ENCODE measurements at places on chromosomes 3 and 15. TPM values are rescaled to one million over a fixed set of nuclear protein-coding genes. Genes with fewer than 3 reads are reported as not detected.

DNA sequence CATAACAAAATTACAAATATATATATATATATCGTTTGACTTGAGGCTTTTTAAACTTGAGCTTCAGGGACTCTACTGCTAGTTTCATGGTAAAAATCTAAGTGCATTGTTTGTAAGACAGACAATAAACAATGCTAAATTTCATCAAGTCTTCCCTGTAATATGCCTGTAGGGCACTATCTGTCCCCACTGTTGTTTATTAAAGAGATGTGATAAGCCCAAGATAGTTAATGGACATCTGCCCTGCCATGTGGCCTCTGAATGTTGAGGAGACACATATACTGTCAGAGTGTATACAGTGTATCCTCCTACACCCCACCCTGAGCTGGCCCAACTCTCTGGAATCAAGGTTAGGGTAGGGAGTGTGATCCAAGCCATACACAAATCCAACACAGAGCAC is 15.1 kb upstream of the EIF1B start:
- no peak for DNase-seq

DNA sequence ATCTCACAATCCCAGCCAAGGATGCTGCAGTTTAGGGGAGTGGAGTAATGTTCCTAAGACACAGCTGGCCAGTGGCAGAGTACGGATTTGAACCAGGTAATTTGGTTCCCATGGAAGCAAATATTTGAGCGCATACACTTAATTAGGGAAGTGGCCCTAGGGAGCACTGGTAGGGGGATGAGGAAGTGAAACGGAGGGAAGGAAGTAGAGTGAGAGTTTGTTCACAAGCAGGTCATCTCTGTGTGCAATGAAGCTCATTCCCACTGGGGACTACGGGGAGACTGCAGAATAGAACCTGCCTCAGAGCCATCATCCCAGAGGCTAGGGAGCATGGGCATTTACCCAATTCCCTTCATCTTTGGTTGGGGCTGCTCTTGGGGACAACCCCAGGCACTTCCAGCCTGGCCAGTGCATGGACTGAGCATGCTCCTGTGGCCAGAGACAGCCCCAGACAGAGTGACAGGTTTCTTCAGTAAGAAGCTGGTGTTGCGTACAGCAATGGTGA is 317.2 kb upstream of the PROK2 start:
- no peak for DNase-seq

- DNase-seq = no peak
Observed at GRCh38 chr3:126397610-126398422, 3.1 kb downstream of the CFAP100 start.

DNA sequence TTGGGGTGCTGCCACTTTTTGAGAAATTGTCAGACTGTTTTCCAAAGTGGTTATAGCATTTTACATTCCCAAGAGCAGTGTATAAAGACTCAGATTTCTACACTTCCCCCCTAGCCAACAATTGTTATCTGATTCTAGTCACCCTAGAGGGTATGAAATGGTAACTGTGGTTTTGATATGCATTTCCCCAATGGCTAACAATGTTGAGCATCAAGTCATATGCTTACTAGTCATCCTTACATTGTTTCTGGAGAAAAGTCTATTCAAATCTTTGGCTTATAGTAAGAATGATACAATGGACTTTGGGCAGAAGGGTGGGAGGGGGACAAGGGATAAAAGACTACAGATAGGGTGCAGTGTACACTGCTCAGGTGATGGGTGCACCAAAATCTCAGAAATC is 73.3 kb downstream of the CSNK1G1 start:
- DNase-seq = peak; percentile 48

DNA sequence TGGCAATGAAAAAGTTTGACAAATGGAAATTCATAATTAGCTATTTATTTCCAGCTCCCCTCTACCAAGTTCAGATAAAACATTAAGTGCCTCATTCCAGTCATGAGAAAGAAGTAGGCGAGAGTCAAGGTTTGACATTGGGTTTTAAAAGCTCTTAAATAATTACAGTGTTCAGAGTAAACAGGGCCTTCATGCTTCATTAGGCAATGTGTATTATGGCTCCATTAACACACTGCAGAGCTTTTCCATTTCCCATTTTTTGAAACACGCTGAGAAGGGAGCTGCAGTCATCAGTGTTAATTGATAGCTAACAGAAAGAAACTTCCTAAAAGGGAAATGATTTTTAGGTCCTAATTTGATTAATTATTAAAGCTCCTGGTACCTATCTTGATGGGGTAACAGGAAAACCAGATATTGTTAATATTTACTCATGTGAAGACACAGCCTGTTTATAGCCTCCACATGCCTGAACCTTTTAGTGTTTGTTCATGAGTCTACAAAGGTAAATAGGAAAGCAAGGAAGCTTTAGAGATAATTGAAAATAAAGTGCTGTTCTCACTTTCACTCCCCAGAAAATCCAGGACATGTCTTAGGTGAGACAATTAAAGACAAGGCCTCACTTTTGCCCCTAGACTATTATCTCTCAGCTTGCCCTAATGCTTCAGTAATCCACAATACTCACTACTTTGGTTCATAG is 28.7 kb downstream of the SST start:
- DNase-seq = no peak

- DNase-seq = no peak
Observed at GRCh38 chr3:113275583-113275928, 64.2 kb downstream of the BOC start.

GRCh38 chr3:142315083-142315482 is 89.7 kb upstream of the GK5 start:
- peak; percentile 87 for DNase-seq

GRCh38 chr3:41120460-41120859 is 78.8 kb upstream of the CTNNB1 start:
- DNase-seq = no peak

- DNase-seq = no peak
Observed at GRCh38 chr3:51712511-51712931, 5.7 kb downstream of the GRM2 start.

GRCh38 chr15:49278751-49279150 is 108.7 kb downstream of the GALK2 start:
- DNase-seq = no peak

DNA sequence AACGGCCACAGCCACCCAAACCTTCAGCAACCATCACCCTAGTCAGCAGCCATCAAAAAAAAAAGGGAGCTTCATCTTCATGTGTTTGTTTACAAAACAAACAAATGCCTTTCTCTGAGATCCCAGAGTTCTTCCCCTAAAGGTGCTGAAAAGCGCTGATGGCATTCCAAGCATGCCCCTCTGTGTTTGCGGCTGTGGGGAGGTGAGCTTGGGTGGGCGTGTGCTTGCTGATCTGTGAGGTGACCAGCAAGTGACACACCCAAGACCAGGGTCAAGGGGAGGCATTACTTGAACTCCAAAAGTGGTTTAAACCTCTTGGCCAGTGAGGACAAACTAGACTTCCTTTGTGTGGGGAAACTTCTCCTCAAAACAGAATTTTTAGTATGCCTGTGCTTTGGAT is 81.5 kb downstream of the DHX36 start:
- no peak for DNase-seq

DNA sequence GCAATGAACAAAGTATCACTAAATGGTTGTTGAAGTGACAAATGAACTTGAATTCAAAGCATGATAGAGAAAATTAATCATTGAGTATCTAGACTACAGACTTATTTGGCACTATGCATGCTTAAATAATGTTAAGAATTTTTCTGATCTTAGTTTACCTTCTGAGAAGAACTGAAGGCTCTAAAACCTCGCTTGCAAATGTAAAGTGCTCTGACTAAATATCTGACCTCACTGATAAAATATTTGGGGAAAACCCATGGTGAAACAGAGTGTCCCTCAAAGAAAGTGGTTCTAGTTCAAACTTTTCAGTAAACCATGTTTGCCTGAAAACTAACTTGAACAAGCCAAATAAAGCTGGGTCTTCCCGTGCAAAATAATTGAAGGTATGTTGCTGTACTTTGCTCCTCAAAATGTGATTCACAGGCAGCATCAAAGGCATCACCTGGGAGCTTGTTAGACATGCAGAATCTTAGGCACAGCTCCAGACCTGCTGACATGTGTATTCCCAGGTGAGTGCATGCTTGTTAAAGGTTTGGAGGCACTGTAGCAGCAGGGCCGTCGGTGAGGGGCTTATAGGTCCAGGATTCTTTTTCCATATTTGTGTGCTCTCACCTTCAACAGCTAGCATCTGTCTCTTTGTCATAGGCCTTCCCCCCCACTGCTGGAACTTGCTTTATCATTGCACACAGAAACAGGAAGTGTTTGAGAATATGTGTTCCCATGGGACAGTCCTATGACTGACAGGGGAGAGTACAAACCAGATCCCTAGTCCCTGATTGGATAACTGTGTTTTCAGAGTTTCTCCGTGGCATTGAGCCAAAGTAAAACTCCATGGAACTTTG is 524.2 kb upstream of the LMCD1 start:
- DNase-seq = no peak

GRCh38 chr3:120894316-120895057 is 13.5 kb upstream of the STXBP5L start:
- DNase-seq = no peak

- DNase-seq = no peak
Observed at GRCh38 chr3:25903371-25904129, 113.7 kb downstream of the OXSM start.

DNA sequence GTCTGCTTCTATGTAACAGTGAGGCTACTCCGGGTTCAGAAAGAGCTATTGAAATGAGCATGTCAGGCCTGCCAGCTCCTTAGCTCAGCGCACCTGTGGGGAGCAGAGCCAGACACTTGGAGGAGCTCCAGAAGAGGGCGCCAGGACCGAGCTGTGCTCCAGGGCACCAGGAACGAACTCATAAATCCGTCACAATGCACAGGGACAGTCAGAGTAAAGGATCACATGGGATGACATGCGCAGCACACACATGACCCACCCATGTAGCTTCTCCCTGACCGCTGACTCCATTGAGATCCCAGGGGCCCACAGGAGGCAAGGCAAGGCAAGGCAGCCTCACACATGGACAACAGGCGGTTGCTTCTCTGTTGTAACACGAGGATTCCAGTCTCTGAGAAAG is 26.0 kb upstream of the GNB5 start:
- no peak for DNase-seq

DNA sequence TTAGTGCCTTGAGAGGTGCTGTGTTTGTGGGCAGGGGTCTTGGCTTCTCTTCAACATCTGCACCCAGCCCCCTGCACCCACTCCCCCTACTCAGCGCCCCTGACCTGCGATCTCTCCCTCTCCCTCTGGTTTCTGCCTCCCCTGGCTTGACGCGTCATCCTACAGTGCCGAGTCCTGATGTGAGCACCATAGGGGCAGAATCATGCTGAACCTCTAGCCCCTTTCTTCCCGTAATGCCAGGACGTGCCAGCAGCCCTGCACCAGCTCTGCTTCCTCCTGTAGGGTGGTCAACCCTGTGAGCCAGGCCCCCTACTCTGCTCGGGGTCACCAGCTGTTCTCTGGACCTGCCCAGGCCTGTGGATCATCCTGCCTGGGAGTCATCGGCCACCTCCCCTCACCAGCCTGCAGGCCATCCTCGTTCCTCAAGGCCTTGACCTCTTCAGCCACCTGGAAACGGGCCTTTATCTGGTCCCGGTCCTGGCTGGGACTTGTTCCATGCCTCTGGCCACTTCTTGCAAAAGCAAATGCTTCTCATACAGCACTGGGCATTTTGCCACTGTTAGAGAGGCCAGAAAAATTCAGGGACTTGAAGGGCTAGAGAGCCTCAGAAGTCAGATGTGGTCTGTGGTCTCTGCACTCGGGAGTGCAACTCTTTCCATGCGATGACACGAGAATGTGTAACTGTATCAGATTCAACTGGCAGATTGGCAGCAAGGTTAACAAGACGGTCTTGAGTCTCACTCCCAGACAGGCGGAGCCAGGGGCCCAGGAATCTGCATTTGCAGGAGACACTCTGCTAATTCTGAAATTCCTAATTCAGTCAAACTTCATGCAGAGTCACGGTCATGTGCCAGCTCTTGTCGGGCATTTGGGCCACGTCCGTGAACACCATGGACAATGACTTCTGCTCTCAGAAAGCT is 16.7 kb upstream of the KLF15 start:
- peak; percentile 43 for DNase-seq

DNA sequence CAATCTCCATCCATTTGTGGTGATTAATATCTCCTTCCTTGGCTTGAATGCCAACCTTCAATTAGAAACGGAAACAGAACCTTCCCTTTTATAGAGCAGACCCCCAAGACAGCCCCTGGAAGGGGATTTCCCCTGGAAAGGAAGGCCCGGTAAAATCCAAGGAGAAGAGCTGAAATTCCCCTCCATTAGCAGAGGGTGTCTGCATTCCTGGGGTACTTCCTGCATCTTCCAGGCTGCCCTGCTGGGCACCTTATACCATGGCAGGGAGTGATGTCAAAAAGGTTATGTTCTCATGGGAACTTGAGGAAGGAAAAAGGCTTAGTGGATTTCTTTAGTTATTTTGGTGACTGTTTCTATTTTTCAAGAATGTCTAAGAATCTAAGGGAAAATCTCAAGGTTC is 116.7 kb upstream of the NEO1 start:
- DNase-seq = no peak

GRCh38 chr3:177930771-177931170 is 605.5 kb upstream of the KCNMB2 start:
- no peak for DNase-seq

GRCh38 chr3:48014358-48014757 is 1.9 kb downstream of the MAP4 start:
- no peak for DNase-seq

GRCh38 chr3:144912968-144913367 is 941.3 kb downstream of the DIPK2A start:
- no peak for DNase-seq

DNA sequence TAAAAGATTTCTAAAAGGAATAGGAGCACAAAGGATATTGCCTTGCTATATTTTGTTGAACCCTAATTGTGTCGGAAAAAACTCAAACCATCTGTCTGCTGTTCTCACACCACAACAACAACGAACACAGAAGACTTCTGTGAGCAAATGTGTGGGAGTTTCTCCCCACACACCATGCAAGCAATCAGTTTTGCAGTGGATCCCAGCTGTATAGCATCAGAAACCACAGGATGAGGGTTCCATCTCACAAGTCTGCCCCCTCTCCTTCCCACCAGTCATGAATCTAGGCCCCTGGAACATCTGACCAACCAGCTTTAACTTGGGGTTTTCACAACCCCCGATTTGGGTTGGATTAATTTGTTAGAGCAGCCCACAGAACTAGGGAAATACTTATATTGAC is 91.3 kb upstream of the SLC4A7 start:
- DNase-seq = no peak

GRCh38 chr3:155647206-155647605 is 97.7 kb downstream of the PLCH1 start:
- no peak for DNase-seq

SUSD5 gene
- 2.9 TPM for total RNA-seq

GPR156 gene
- total RNA-seq = 0.28 TPM

CCDC54 gene
- not detected for total RNA-seq

CCR9 gene
- total RNA-seq = not detected

CHST13 gene
- not detected for total RNA-seq

ROPN1B gene
- total RNA-seq = not detected

CLEC3B gene
- total RNA-seq = 1.9 TPM

FBXO40 gene
- total RNA-seq = not detected

PLXND1 gene
- total RNA-seq = 22.5 TPM

PLA2G4D gene
- not detected for total RNA-seq

PLS1 gene
- 1.7 TPM for total RNA-seq

CEP19 gene
- 1.7 TPM for total RNA-seq

DLL4 gene
- total RNA-seq = 1.7 TPM
